ENCODE measurements at places on chromosomes 1 and 21.
A peak's percentile ranks its signal among the peaks of the same experiment; 100 is the strongest.

- no peak for DNase-seq
Measured at GRCh38 chr1:43849670-43850069, 83.9 kb upstream of the ARTN start.

DNA sequence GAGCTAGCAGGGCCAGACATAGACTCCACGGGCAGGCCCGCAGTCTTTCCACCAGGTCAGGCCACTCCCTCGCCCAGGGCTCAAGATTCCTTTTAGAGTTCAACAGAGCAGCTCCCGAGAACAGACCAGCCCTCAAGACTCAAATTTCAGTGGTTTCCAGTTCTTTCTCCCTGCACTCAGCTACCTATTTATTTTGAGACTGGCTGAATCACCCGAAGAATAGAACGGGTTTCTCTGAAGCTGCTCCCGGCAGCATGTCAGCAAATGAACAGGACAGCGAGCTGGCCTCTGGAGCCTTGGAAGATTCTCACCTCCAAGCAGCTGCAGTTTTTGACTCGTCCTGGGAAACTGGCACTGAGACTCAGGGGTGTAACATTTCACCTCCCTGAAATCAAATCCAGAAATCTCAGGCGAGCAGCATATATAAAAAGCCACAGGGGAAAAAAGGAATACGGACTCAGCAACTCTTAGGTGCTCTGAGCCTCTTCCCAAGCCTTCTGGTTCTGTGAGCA, 177.9 kb downstream of the CLIC6 start:
- peak; percentile 82 for DNase-seq

DNA sequence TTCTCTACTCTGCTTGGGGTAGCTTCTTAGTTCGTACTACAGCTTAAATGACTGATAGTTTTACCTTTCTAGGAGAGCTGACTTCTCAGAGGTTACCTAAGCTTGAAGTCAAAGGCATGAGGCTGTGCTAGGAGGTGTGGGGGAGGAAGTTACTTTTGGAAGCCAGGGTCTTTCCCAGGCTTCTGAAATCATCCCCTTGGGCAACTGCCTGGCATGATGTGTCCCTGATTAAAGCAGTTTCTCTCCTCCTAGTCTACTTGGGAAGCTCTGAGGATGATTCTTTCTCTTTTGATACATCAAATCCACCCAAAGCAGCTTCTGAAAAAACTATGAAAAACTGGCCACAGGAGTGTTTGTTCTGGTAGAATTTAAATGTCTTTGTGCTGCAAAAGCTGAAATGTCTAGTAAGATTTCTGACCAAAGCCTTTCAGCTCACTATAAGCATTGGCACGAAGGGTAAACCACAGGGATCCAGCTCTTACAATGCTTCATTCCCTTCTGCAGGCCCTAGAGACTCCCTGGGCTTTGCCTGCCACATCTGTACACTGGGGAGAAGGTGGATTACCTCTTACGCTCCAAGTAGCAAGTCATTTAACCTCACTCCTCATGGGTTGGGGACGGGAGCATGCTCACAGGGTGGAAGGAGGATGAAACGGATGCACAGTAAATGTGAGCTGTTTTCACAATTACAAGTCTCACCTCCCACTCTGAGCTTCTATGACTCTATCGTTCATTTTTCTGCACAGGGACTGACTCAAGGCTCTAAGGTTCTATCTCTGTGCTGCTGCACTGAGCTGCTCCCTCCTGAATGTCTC, 59.6 kb downstream of the RUNX1 start:
- DNase-seq: no peak

GRCh38 chr1:199691540-199691939, 336.0 kb upstream of the NR5A2 start:
- peak; percentile 81 for DNase-seq

DNA sequence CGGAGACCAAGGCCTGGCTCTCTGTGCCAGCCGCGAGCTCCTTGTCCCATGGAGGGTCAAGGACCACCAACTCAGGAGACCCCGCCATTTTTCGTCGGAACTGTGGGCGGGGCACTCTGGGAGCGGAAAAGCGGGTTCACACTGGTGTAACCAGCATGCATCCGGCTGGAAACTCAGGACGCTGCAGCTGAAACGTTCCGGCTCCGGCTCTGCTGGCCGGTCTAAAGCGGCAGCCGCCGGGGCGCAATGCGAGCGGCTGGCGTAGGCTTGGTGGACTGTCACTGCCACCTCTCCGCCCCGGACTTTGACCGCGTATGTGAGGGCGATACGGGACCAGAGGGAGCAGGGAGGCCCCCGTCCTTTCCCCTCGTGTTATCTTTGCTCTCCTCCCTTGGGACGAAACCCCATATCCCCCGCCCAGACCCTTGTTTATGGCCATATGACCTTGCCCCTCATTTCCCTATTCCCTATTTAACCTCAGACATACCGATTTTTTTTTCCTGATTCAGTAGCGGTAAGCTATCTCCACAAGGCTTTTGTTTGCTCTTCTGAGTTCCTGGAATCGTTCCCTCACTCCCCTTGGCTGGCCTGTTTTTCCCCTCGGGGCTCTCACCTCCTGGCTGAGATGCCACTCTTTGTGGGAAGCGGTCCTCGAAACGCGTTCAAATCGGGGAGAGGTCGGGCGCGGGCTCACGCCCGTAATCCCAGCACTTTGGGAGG, at the start of the genes NSL1 and TATDN3:
Gene NSL1, minus strand, starts transcription at position 102 of the 720 bp plus-strand sequence. Its CDS starts 14 bp downstream, at position 88.
Gene TATDN3, plus strand, starts transcription at position 219 of the 720 bp plus-strand sequence. Its CDS starts 28 bp downstream, at position 247.
- peak; percentile 94 for DNase-seq

- peak; percentile 83 for DNase-seq
Measured at GRCh38 chr1:61049850-61050540, 32.4 kb upstream of the NFIA start.

- no peak for DNase-seq
Measured at GRCh38 chr1:150073516-150073915, 5.9 kb downstream of the VPS45 start.

- peak; percentile 69 for DNase-seq
Measured at GRCh38 chr1:119682141-119682540, 29.6 kb upstream of the PHGDH start.

DNA sequence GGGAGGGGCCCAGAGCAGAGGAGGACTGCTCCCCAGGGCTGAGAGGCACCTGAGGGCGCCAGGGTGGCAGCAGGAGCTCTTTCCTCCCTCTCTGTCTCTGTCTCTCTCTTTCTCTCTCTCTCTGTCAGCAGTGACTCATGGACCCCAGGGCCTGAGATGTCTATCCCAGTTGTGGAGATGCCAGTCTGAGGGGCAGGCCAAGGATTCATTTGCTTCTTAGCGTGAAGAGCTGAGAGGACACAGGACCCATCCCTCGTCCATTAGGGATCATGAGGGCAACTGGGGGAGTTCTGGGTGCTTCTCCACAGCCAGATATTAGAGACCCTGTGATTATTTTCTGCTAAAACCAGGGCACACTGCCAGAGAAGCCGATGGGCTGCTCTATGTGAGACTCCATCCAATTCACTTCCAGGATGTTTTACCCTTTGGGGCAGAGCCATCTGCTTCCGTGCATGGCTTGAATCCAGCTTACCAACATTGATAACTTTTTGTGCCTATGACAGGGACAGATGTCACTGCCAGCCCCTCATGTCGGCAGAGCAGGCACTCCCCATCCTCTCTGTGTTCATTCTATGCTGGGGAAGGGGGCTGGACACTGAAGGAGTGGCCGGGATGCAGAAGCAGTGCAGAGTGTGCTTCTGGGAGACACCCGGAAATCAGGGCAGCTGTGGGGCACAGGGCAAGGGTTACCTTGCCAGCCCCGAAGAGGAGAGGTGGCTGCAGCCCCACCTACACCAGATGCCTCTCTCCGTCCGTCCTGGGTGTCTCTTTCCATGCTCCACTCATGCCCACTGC, 4.1 kb upstream of the PCBP3 start:
- no peak for DNase-seq

GRCh38 chr1:72202761-72203160, 79.6 kb downstream of the NEGR1 start:
- DNase-seq: no peak
